GM12891 (cell line): ENCODE measurements at places on chromosomes 5 and 9.

GRCh38 chr5:65213921-65214525, 267.7 kb downstream of the ADAMTS6 start:
- no peak for DNase-seq

DNA sequence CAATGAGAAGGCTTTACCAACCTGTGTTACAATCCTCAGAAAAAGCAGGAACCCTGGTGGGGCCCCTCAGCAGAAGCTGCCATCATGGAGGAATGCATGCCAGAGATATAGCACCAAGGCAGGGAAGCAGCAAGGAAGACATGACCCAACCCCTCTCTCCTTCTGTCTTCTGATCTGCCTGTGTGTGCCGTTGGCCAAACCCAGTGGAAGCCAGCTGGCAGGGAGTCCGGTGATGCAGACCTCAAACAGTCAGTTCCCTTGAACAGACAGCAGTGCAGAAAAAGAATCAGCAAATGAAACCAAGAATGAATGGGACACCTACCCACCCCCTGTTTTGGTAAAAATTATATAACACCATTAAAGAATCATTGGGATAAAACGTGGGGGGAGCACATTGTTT, 234.2 kb downstream of the ZNF608 start:
- DNase-seq: no peak

GRCh38 chr5:56129288-56129687, 103.8 kb downstream of the ANKRD55 start:
- no peak for DNase-seq

- peak; percentile 25 for DNase-seq
These were observed at the start of gene FBXL7 for GRCh38 chr5:15499528-15500324. Gene FBXL7 (plus strand): TSS chr5:15500180.

DNA sequence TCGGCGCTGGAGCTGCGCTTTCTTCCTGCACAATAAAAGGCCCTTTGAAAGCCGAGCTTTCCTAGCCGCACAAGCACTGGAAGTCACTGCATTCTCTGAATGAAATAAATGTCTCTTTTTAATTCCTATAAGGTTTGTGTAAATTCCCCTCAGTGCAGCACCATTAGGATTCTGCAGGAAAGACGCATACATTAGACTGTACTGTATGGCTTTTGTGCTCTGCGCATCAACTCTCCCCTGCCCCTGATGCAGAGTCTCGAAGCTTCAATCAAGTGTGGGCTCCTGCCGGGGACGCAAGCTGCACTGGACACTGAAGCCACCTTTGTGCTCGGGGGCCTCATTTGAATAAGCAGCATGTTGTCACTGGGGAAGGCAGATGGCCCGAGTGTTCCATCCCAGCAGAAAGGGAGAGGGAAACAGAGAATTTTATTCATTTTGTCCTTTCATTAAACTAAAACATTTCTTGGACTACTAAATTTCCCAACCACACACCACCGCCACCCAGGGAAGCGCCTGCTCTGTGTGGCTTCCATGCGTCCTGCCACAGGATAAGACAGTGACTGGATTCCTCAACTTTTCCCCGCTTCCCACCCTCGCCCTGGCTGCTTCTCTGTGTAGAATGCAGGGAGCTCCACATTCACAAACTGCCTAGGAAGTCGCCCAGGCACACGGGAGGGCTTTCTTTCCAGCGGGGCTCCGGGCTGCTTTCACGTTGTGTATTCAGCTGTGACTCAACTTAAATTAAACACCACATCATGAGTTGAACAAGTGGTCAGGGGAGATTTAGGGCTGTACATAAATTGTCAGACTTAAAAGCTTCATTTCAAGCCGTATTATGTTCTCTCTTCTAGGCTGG, 635.4 kb downstream of the IRX1 start:
- DNase-seq: no peak

GRCh38 chr5:30594331-30594730, 599.2 kb upstream of the CDH6 start:
- no peak for DNase-seq

GRCh38 chr9:4144869-4145268, 155.0 kb downstream of the GLIS3 start:
- no peak for DNase-seq

- DNase-seq: no peak
These were observed 90.6 kb downstream of the FBXO4 start for GRCh38 chr5:42015681-42016080.

- no peak for DNase-seq
These were observed 661.2 kb upstream of the SEMA6A start for GRCh38 chr5:117235786-117236185.

- no peak for DNase-seq
These were observed 49.0 kb upstream of the RIC1 start for GRCh38 chr9:5579881-5580280.

DNA sequence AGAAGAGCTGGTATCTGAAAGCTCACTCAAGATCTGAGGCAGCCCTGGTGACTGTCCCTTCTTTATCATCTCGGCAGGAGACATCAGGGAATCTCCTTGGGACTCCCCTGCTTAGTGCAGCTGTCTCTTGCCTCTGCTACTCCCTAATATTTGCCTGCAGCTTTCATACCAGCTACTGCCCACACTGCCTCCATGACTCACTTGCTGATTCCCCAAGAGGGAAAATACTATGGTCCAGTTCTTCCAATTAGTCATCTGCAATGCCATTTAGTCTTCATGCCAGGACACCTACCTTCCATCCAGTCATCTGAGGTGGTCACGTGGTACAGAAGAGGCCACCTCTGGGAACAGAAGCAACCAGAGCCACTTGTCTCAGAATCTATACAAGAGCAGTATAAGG, 270.8 kb downstream of the NTRK2 start:
- DNase-seq: no peak

- DNase-seq: no peak
These were observed 436.5 kb downstream of the KIAA0825 start for GRCh38 chr5:94181895-94182294.

DNA sequence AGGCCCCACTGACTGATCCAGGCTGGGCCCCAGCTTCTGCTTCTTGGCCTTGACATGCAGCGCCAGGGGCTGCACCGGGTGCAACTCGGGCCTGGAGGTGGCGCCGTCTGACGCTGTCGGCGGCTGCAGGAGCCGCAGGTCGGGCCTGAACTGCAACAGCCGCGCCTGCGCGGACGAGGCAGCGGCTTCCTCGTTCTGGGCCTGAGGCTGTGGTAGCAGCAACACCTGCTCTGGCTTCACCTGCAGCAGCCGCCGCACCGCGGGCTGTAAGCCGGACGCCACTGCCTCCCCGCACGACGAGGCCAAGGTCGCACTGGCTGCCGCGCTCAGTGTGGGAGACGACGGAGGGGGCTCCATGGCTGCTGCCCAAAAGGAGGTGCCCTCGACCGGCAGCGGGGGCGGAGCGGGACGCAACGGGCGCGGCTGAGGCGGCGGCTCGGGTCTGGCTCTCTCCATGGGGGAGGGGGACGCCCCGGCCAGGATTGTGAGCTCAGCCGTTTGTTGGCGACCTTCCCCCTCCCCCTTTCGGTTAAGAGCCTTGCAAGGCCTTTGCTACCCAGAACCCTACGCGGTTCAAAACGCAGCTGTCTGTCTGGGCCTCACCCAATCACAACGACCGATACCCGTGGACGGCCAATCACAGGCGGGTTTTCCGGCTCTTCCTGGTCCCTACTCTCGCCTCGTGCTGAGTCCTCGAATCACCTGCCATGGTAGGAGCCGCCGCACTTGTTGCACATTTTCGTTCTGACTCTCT, 438 bp downstream of the SOX30 start:
- peak; percentile 64 for DNase-seq

- no peak for DNase-seq
These were observed 140.6 kb upstream of the PRLR start for GRCh38 chr5:35370871-35371270.

GRCh38 chr9:137071282-137071681, 925 bp upstream of the SAPCD2 start:
- no peak for DNase-seq

DNA sequence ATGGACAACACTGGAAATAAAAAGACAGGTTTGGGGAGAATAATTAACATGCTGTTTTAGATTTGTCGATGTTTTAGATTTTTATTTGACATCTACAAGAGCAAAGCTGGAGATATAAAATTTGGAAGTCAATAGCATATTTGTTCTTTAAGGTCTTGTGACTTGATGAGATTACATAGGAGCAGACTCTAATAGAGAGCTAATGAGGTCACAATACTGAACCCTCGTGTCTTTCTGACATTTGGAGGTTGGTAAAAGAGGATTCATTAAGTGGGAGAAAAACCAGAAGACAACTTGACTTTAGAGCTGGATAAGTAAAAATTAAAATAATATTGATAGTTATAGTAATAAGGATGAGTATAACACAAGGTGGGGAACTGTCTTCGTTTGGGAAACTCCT, 322.7 kb upstream of the SEMA6A start:
- DNase-seq: no peak

DNA sequence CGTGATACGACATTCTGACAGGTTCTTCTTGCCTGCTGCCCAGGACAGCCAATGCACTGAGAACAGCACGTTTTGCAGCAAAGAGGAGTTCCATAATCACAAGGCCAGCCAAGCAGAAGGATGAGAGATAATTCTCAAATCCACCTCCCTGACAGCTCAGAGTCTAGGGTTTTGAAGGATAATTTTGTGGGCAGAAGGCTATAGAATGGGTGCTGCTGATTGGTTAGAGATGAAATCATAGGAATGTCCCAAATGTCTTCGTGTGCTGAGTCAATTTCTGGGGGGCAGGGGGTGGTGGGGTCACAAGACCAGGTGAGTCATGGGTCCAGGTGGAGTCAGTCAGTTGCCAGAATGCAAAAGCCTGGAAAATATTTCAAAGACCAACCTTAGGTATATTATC, 175.5 kb upstream of the SLC30A5 start:
- DNase-seq: no peak

DNA sequence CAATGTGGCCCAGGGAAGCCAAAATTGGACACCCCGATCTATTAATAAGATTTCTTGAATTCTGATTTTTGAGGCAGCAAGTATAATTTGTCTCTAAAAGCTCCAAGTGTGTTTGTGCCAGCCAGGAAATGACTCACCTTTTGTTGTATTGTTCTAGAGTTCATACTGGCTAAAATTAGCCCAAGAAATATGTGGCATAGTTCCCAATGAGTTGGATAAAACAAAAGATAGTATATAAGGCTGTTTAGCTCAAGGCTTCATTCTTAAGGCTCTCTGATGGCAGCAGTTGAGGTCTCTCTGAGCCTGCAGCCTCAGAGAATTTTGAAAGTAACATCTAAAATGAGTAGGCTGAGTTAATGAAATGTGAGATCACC, 21.6 kb downstream of the HMGXB3 start:
- no peak for DNase-seq

- no peak for DNase-seq
These were observed 10.0 kb downstream of the RXRA start for GRCh38 chr9:134336228-134336627.

- DNase-seq: no peak
These were observed 5.7 kb upstream of the STING1 start for GRCh38 chr5:139488260-139488659.
